ENCODE measurements at places on chromosomes 5 and 9. TPM values are rescaled to one million over a fixed set of nuclear protein-coding genes. Genes with fewer than 3 reads are reported as not detected.

The NR5A1 gene
- not detected for total RNA-seq

The MLANA gene
- total RNA-seq = not detected

The OSTF1 gene
- 17.7 TPM for total RNA-seq

The ORM2 gene
- not detected for total RNA-seq

The ACTL7B gene
- not detected for total RNA-seq

GRCh38 chr5:73668017-73668416, 42.0 kb downstream of the ARHGEF28 start:
- DNase-seq = no peak

DNA sequence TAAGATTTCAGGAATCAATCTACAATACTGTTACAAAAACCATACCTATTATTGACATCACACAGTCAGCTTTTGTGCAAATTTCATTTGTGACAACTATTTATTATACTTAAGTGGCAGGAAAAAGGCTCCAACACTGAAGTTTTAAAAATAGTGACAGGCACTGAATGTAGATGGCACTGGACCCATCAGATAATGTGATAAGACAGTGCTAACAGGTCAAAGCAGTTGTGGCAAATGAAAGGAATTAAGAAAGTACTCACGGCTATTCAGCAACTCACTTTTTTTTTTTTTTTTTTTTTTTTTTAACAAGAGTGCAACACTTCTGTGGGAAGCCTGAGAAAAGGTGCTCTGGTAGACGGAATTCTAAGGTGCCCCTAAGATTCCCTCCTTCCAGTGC, 115.0 kb upstream of the MEF2C start:
- DNase-seq = no peak

DNA sequence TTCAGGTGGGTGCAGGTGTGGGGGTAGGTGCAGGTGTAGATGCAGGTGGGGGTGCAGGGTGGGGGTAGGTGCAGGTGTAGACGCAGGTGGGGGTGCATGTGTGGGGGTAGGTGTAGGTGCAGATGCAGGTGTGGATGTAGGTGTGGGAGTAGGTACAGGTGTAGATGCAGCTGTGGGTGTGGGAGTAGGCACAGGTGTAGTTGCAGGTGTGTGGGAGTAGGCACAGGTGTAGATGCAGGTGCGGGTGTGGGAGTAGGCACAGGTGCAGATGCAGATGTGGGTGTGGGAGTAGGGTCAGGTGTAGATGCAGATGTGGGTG, 94.6 kb downstream of the PHF2 start:
- no peak for DNase-seq

DNA sequence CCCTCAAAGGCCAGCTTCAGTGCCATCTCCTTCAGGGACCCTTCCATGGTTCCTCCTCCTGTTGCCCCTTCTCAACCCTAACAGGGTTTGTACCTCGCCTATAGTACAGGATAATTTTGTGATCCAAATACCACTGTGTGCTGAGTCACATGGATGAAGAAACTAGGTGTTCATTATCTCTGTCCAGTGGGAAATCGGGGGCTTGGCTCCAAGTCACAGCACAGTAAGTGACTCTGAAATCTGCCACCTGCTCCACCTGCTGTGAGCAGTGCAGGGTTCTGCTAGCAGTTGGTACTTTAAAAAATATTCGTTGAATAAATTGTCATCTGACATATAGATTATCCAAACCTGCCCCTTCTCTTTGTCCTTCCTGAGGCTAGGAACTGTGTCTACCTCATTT, 123.2 kb upstream of the OTULINL start:
- no peak for DNase-seq

GRCh38 chr9:123318202-123318601, 37.8 kb upstream of the CRB2 start:
- DNase-seq = no peak

DNA sequence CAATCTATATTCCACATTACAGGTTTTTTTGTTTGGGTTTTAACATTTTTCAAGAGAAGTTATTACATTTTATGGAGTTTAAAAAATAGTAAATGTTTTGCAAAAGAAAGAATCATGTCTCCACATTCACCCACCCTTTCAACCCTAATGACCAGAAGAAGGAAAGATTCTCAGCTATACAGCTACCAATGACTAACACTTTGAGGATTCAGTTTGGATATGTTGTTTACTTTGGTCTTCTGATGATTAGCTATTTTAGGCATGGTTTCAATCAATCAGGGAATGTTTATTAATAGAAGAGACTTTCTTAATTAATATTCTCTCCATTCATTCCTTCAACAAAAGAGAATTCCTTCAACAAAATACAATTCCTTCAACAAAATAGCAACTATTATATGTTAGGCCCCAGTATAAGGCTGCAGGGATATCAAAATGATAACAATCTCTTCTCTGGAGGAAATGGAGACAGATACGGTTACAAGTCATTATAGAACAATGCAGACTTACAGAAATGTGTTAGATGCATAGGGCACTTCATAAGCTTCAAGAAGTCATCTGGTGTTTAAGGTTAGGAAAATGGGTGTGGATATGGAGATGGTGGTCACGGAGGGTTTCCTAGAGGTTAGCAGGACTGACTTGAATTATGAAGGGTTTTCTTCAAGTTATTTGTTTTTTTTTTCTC, 9.3 kb upstream of the NR3C1 start:
- DNase-seq = no peak

The IFNA2 gene
- not detected for total RNA-seq

The ZFP2 gene
- total RNA-seq = 0.43 TPM

DNA sequence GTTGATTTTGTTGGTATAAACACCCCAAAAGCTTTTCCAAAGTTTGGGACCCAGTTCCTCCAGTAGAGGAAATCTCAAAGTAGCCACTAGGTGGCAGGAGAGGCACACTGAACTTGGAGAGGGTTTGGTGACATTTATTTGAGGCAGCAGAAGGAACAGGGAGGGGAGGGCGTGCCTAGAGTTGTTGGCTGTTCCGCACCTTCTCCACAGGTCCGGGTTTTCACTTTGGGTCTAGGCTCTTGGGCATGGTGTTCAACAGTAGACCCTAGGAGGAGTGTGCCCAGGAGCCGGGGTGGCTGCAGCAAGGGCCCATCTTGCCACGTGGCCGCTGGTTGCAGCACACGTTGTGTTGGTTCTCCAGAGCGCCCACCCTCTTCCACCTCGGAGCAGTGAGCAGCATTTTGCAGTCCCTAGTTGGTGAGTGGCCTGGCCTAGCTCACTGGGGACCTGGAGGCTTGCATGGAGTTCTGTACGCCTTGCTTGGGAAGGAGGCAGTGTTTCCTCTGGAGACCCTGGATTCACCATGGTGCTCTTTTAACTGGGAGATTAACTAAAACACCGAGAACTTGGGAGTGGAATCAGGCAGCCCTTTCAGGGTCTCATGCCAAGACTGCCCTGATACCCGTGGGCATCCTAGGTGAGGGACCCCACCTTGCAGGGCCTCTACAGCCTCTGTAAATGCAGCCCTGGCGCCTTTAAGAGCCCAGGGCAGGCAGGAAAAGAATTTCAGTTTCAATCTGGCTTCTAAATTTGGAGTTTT, 28.2 kb downstream of the PTPA start:
- DNase-seq = peak; percentile 90

DNA sequence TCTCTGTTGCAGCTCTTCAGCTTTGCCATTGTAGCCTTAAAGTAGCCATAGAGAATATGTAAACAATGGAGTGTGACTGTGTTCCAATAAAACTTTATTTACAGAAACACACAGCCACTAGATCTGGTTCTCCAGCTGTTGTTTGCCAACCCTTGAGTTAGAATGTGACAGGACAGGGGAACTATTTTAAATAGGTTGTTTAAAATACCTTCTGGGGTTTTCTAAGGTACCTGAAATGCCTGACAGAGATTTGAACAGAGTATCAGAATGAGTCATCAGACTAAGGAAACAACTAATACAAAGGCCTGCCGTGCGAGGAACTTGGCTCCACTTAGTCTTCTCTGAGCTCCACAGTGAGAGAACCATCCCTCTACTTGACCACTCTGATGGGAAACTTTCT, 85.4 kb downstream of the HSD17B4 start:
- no peak for DNase-seq

GRCh38 chr5:9554122-9554521, 8.2 kb upstream of the SEMA5A start:
- DNase-seq = no peak

DNA sequence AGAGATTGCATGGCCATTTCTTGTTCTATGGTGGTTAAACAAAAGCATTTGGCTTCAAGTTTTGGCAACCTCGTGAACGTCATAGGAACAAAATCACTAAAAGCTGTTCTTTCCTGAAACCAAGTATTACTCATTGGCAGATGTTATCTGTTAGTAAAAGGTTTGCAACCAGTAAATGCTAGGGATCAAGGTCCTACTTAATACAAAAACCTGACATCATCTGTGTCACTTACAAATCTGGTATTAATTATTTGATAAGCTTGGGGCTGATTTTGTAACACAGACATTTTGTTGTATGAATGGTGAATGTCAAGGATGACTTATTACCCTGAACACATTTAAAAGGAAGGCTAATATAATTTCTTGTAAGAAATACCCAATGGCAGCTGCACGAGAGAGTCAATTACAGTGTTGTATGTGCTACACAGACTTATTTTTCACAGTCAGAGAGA, 486.4 kb upstream of the ZNF608 start:
- DNase-seq = no peak

DNA sequence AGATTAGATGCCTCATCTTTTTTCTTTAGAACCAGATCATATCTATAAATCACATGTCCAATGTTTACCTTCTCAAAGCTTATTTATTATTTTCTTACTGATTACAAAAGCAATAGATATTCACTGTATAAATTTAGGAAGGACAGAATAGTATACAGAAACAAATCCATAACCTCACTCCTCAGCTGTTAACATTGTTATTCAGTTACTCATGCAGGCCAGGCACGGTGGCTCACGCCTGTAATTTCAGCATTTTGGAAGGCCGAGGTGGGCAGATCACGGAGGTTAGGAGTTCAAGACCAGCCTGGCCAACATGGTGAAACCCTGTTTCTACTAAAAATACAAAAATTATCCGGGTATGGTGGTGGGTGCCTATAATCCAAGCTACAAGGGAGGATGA, 15.3 kb downstream of the STOM start:
- no peak for DNase-seq

DNA sequence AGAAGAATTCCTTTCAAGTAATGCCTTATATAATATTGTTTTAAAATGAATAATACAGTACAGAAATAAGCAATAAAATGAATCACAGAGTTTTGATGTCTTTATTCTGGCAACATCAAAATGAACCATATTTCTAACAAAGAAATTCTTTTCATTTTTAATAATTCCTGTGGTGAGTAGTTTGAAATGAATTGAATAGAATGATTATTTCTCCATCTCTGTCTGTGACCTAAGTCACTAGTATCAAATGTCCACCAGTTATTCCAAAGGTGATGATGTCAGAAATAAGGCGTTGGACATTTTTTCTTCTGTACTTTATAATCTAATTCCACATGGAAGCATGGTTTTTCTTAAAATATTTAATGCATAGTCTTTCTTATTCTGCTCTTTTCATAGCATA, 106.2 kb downstream of the ADAMTSL1 start:
- DNase-seq = no peak

GRCh38 chr5:147216552-147217154, 18.2 kb upstream of the STK32A start:
- DNase-seq = no peak

The TRPM3 gene
- 1.5 TPM for total RNA-seq

The HAVCR1 gene
- not detected for total RNA-seq

GRCh38 chr5:95873351-95873750, 50.8 kb upstream of the GLRX start:
- no peak for DNase-seq

GRCh38 chr9:93065135-93065720, 6.7 kb downstream of the SUSD3 start:
- DNase-seq = no peak

GRCh38 chr5:57366744-57367143, 115.9 kb downstream of the ACTBL2 start:
- DNase-seq = no peak

The INSYN2B gene
- total RNA-seq = 0.75 TPM

The ELAVL2 gene
- total RNA-seq = 0.24 TPM

DNA sequence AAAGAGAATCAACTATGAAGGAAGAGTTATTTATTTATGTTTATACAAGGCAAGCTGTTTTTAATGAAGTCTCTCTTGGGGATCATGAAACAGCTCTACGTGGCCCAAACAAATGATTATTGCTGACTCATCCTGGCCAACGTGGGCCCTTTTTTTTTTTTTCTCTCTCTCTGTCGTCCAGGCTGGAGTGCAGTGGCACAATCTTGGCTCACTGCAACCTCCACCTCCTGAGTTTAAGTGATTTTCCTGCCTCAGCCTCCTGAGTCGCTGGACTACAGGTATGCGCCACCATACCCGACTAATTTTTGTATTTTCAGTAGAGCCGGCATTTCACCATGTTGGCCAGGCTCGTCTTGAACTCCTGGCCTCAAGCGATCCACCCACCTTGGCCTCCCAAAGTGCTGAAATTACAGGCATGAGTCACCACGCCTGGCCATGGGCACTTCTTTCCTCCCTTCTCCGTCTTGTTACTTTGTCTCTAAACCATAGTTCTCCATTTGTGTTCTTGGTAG, 98.3 kb downstream of the BASP1 start:
- DNase-seq = no peak

DNA sequence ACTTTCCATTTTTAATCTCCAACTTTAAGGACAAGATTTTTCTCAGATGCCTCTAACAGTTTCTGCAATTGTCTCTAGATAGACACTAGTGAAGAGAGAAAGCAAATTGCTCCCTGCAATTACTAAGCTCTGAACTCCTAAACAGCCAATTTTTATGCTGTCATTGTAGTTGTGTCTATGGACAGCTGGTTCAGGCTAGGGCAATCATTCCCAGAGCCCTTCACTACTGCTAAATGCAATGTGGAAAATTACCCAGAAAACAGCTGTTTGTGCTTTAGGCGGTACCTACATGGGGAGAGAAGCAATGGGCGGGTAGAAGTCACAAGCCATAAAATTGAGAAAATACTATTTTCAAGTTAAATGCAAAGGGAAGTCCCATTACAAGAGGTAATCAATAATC, 211.6 kb downstream of the SPOCK1 start:
- no peak for DNase-seq

The HCN1 gene
- total RNA-seq = 5.5 TPM

The KIF20A gene
- total RNA-seq = 0.12 TPM

- no peak for DNase-seq
These were observed 53.6 kb downstream of the SAXO1 start for GRCh38 chr9:18979367-18979766.

The BASP1 gene
- 18.4 TPM for total RNA-seq

DNA sequence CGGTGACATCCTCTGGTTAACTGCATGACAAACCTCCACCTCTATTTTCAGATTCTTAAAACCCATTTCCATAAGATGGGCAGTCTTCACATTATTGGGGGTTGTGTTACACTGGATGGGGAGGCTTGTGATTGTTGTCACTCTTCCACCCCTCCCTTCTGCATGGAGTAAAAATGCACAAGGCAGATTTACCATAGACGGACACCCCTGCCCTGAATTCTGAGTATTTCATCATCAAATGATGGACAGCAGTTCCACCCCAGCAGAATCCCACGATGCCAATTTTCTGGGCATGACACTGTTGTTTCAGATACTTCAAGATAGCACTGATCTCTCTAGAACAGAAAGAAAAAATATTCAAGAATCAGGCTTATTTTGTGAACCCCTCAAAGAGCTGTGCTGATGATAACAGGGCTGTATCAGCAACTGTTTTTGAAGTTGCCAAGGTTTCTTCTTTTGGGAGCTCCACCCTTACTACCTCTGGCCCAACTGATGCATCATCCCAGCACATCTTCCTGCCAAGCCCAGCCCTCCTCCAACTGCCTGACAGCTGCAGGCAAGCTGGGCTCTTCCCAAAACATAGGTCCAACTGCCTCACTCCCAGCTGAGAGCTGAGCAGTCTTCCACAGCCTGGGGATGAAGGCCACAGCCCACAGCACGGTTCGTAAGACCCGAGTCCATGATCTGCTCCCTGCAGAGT, 21.4 kb downstream of the CMBL start:
- DNase-seq = no peak
